ENCODE measurements at places on chromosomes 12 and 14.
A peak's percentile ranks its signal among the peaks of the same experiment; 100 is the strongest.

GRCh38 chr14:33404054-33404453, 465.4 kb downstream of the NPAS3 start:
- no peak for DNase-seq

- DNase-seq = no peak
These were observed 158.2 kb downstream of the FOXN3 start for GRCh38 chr14:89258728-89259273.

DNA sequence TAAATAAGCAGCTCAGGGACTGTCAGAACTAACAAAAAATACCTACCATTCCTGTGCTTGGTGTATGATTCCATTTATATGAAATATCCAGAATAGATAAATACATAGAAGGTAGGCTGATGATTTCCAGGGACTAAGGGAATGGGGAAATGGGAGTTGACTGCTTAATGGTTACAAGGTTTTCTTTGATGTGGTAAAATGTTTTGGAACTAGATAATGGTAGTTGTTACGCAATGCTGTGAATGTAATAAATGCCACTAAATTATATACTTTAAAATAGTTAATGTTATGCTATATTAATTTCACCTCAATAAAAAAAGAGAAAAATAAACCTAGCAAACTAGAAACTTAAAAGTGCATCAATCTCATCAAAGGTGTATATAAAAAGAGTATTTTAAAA, 41.1 kb downstream of the CEP83 start:
- no peak for DNase-seq

DNA sequence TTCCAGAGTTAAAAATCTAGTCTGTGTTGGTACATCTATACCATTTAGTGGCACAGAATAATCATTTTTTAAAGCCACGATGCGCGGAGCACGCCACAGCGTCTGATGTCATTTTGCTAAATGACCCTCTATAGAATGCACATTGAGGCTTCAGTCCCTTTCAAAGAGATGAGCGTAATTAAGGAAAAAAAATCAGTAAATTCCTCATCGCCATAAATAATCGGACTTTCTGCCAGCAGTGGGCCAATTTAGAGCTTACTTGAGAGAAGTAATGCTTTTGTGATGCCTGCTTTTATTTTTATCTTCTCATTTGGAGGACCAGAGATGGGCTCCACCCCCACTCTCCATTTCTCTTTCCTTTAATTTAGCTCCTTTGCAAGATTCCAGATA, 4.0 kb downstream of the ASCL1 start:
- DNase-seq = no peak

DNA sequence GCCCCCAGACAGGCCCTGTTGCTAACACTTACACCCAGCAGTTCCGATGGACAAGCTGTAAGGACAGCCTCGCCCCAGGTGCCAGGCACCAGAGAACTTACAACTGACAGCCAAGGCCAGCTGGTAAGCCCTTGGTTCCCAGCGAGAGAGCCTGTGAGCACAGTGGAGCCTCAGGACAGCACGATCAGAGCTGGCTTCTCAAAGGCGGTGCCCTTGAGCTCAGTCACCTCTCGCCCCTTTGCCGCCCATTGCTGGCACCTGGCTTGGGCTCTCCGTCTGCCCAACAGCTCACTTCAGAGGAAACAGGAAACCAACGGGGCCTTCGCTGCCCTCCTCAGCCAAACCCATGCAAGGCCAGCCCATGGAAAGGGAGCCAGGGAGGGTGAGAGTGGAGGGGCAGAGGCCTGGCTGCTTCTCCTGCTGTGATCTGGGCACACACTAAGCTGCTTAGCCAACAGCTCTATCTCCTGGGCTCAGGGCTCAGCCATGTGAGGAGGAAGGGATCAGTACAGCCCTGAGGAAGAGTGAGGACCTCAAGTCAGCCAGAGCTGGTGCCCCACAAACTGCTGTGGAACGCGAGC, 98.5 kb downstream of the SINHCAF start:
- no peak for DNase-seq

- no peak for DNase-seq
These were observed 121.9 kb downstream of the RFLNA start for GRCh38 chr12:124416516-124417395.

DNA sequence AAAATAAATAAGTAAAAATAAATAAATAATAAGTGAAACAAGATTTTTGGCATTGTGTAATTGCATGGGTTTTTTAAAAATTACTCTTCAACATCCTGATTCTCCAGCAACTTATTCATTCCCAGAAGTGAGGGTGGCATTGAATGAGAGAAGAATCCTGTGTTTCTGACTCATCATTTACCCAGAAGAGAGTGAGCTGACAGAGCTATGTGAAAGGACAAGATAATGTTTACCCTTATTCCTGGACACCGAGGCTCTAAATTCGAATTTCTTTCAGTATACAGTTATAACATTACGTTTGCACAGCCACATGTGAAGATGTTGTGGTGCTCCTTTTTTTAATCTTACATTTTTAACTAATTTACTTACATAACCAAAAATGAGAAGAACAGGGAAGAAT, 36.4 kb downstream of the BBS10 start:
- no peak for DNase-seq

- no peak for DNase-seq
These were observed 41.6 kb downstream of the SMUG1 start for GRCh38 chr12:54147186-54147585.

DNA sequence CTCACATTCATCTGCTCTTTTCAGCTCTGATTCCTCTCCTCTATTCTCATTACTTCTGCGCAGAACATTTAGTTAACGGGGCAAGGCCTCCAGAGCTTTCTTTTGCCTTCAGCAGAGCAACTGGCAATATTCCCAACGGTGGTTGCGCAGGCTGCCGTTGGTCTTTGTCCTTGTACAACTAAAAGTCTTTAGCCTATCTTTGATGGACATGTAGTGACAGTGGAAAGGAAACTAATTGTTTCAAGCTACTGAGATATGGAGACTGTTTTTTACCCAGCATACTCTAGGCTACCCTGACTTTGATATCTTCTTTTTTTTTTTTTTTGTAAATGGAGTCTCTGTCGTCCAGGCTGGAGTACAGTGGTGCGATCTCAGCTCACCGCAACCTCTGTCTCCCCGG, 12.6 kb downstream of the R3HDM2 start:
- DNase-seq = no peak

DNA sequence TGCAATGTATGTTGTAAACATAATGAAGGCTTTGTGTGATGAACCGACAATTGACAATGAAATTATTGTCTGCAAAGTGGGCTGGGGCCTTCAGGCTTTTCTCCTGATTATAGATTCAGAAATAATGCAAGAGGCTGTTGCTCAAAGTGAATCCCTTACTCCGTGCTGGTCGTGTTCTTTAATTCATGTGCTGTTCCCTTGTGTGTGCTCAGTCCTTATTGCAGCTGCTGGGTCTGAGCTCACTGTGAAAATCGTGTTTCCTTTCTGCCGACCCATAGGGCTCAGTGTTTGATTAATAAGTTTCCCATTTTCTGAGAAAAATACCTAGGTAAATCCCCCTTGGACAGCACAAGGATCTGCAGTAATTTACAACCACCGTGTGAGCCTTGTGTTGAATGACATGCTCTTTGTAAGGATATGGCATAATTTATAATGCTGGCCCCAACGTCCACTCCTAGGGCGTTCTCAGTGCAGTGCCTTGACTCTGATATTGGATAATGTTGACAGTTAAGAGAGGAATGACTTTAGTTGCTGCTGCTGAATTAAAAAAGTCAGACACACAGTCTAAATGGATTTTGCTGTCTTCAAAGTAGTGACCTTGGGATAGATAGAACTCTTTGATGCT, 81.6 kb downstream of the RGS6 start:
- DNase-seq = no peak

DNA sequence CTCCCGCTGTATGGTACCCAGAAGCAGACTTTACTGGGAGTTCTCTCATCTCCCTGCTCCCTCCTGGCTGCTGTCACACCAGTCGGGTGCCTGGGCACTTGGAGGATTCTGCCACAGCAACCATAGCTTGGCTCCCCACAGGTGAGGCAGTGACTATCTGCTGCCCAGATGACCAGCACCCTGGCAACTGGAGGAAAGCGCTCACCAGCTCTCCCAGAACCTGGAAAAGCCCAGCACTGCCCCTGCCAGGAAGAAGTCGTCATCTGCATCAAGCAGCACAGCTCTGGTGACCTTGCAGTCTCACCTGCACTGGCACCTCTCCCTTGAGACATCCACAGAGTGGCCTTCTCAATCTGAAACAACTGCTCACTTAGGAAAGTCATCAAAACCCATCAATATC, 31.9 kb upstream of the TC2N start:
- DNase-seq = no peak

- no peak for DNase-seq
These were observed 16.5 kb downstream of the SLC15A4 start for GRCh38 chr12:128807161-128807724.

- DNase-seq = no peak
These were observed 7.8 kb downstream of the FOXA1 start for GRCh38 chr14:37587131-37587803.

DNA sequence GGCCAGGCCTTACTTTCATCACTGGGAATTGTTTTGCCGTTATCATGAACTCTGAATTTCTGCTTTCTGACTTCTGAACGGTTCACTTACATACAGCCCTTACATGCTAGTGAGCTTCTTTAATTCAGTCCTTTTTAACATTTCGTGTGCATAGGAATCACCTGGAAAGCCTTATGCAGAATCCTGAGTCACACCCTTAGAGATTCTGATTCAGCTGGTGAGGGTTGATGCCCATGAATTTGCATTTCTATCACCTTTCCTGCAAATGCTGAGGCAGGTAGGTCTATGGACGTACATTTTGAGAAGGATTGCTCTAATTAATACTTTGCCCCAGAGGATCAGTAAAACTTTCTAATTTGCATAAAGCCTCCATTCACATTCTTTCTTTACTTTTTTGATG, 44.0 kb downstream of the PPHLN1 start:
- no peak for DNase-seq

DNA sequence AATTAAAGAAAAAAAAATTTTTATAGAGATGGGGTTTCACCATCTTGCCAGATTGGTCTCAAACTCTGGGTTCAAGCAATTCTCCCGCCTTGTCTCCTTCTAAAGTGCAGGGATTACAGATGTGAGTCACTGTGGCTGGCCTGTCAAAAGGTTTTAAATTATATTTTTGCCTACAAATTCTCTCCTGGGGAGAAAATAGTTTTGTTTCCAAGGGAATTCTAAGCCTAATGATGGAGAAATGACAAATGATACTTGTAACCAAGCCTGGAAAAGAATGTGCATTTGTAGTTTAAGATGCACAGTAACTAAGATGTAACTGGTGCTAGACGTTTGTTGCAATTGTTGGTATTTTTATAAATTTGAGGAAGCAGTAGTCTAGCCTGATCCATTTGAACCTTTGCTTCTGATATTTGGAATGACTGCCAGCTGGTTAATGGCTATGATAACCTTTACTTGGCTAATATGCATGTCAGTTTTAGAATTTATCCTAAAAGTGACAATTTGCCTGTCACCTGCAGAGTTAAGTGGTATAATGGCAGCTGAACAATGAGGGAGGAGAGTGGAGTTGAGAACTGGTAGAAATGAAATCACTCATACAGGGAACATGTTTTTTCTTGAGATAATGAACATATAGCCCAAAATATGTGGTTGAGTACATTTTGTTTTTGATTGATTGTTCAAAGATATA, 148.0 kb downstream of the FUT8 start:
- no peak for DNase-seq

DNA sequence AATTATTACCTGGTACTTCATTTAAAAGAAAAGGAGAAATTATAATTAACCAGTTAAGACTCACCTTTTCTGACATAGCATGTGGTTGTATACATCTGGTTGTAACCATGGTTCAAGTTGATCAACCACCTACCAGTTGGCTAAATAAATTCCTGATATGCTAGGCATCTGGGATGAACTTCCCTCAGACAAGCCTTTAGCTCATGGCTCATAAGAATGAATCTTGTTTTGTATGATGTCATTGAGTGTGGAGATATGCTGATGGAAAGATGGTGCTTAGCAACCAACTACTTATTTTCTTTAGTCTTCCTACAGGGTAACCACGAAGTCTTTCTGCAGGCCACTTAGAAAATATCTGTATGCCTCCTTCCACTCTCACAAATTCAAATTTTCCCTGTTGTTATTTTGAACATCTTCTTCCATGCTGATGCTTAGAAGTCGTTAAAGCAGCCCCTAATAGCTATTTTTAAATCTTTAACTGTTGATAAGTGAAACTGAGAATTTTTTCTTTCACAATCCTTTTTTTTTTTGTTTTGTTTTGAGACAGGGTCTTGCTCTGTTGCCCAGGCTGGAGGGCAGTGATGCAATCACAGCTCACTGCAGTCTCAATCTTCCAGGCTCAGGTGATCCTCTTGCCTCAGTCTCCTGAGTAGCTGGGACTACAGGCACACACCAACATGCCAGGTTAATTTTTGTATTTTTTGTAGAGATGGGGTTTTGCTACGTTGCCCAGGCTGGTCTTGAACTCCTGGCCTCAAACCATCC, 51.9 kb upstream of the PTHLH start:
- no peak for DNase-seq

- no peak for DNase-seq
These were observed 243.5 kb upstream of the CAND1 start for GRCh38 chr12:67025543-67026114.

- DNase-seq = no peak
These were observed 37.5 kb downstream of the CCNK start for GRCh38 chr14:99518441-99519346.

DNA sequence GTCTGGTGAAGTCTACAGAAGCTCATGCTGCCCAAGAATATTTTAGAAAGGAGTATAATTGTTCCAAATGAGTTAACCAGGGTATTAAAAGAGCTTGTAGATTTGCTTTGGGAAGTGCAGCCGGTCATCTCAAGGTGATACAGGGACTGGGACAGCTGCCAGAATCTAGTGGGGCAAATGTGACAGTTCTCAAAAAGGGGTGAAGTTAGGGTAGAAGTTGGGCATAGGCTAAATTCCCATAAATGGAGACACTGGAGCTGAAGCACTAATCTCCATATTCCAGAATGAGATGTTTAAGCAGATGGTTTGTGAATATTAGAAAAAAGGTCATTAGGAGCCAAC, 94.7 kb downstream of the ANO6 start:
- DNase-seq = no peak

GRCh38 chr12:101229841-101230241, 19.8 kb upstream of the SLC5A8 start:
- DNase-seq = no peak

DNA sequence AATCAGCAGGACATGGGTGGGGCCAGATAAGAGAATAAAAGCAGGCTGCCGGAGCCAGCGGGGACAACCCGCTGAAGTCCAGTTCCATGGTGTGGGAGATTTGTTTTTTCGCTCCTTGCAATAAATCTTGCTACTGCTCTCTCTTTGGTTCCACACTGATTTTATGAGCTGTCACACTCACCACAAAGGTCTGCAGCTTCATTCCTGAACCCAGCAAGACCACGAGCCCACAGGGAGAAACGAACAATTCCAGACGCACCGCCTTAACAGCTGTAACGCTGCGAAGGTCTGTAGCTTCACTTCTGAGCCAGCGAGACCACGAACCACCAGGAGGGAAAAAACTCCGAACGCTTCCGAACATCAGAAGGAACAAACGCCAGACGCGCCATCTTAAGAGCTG, 2.8 kb upstream of the CNIH1 start:
- peak; percentile 47 for DNase-seq

All from left renal pelvis (tissue), 4 donors.